ENCODE measurements at places on chromosomes 2 and 18.

GRCh38 chr2:70014959-70015358, 53.5 kb upstream of the ASPRV1 start:
- no peak for DNase-seq

DNA sequence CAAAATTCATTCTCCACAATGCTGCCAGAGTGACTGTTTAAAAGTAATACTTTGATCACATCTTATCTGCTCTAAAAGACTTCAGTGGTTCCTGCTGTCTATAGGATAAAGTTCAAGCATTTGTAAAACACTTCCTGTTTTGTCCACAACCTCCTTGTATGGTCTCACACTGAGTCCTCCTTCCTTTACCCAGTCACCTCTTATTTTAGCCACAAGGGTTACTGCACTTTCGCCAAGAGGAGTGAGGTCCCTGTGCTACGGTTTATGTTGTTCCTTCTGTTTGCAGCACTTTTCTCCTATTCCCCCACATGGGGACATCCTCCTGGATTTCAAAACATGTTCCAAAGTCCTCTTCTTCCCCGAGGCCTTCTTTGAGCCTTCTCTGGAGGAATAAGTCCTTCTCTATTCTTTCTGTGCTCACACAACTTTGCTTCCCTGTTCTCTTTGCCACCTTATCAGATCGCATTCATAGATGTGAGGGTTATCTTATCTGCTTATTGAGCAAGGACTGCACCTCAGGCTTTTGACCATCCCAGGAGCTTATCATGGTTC, 112.2 kb upstream of the NABP1 start:
- no peak for DNase-seq

GRCh38 chr2:98294711-98295110, 51.5 kb upstream of the CNGA3 start:
- DNase-seq = no peak

- no peak for DNase-seq
Measured at GRCh38 chr2:222671259-222672067, at the start of gene MOGAT1. Gene MOGAT1 (plus strand): TSS chr2:222671658. CDS start chr2:222671786, 128 bp downstream.

DNA sequence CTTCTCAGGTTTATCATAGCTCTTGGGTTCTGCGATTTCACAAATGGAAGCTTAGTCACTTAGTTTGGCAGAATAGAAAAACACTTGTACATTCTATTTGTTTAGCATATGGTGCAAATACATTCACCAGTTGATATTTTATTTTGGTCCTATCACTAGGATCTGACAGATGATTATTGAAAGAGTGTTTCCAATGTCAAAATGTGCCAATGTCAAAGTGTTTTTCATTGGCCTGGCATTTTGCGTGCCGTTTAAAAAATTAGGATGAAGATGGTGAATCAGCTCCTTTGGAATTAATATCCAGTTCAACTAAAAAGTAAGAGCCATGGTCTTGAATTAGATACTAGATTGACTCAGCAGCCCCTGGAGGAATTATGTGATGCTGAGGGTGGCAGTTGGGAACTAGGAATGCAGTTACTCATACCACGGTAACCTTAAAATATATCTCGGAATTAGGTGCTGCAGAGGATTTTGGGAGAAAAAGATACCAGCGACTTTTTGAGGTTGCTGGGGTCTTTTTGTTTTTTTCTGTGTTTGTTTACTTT, 87.0 kb downstream of the SPHKAP start:
- DNase-seq = no peak

GRCh38 chr18:57276829-57277228, 75.5 kb upstream of the ST8SIA3 start:
- no peak for DNase-seq

Measured in activated T-helper 1 cell treated with anti-CD3 and anti-CD28 coated beads, Interleukin-2, amount 50 U/mL, for 16 hours (primary cell).